ENCODE measurements at places on chromosomes 1 and 21. TPM values are rescaled to one million over a fixed set of nuclear protein-coding genes. Genes with fewer than 3 reads are reported as not detected.

DNA sequence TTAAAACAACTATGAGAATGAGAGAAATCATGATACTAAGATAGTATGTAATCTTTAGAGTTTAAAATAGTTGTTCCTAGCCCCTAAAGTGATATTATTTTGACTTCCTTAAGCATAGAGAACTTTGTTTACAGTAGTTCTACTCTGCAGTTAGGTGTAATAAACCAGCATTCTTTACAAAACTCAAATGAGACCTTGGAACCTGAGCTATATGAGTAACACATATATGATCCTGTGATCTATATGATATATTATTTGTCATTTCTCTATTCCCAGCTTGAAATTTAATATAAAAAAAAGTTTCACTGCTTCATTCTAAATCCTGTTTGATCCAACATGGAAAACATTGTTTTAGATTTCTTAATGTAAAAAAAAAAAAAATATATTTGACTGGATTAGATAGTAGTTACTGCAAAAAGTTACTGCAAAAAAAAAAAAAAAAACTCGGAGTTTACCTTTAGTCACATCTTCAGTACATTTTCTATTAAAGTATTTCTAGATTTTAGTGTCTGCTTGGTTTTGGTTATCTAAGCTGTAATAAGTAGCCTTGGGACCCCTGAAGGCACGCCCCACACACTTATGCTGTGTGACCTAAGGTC is 463.8 kb downstream of the USP25 start:
- no peak for DNase-seq
- H3K4me3 ChIP-seq: peak overlapping the region; percentile 46
- H3K27me3 ChIP-seq: no peaks in the 10 kb centered on the region
- no peaks in the 10 kb centered on the region for H3K4me1 ChIP-seq

DNA sequence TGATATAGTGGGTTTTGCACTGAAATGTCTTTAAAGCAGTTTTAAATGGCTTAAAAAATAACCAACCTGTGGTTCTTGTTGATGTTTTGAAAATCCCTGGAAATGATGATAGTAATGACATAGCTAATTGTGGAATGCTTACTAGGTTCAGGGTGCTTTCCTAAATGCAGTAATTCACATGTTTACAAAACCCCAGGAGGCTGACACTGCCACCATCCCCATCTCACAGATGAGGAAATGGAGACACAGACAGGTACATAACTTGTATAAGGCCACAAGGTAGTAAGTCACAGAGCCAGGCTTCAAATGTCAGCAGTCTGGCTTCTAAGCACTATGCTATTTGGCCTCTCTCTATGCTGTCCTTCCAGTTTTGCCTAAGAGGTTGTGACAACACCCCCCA is 40.6 kb downstream of the C8B start:
- H3K4me1 ChIP-seq: no peaks in the 10 kb centered on the region
- no peak overlapping the region for H3K27ac ChIP-seq
- H3K36me3 ChIP-seq: no peaks in the 10 kb centered on the region

GRCh38 chr1:208211921-208212843 is 32.0 kb downstream of the PLXNA2 start:
- no peak overlapping the region for H3K27ac ChIP-seq
- H3K27me3 ChIP-seq: no peaks in the 10 kb centered on the region
- no peaks in the 10 kb centered on the region for H3K4me1 ChIP-seq
- H3K36me3 ChIP-seq: no peaks in the 10 kb centered on the region
- H3K4me3 ChIP-seq: no peak overlapping the region

- no peak overlapping the region for H3K4me3 ChIP-seq
- H3K27ac ChIP-seq: no peak overlapping the region
- DNase-seq: no peak
- no peaks in the 10 kb centered on the region for H3K4me1 ChIP-seq
Measured at GRCh38 chr1:238953448-238954010, 432.8 kb upstream of the CHRM3 start.

ARHGEF19 gene
- total RNA-seq: 12.9 TPM

GRCh38 chr1:176643536-176643935 is 180.6 kb downstream of the PAPPA2 start:
- H3K4me3 ChIP-seq: no peak overlapping the region
- no peaks in the 10 kb centered on the region for H3K4me1 ChIP-seq
- H3K27me3 ChIP-seq: no peaks in the 10 kb centered on the region
- no peak for DNase-seq
- H3K27ac ChIP-seq: no peak overlapping the region

PDZK1IP1 gene
- total RNA-seq: 2.2 TPM

GRCh38 chr1:117059334-117059677 is 820 bp upstream of the TTF2 start:
- no peaks in the 10 kb centered on the region for H3K36me3 ChIP-seq
- no peaks in the 10 kb centered on the region for H3K27me3 ChIP-seq
- H3K4me3 ChIP-seq: peak overlapping the region; percentile 68
- DNase-seq: peak; percentile 68
- no peaks in the 10 kb centered on the region for H3K4me1 ChIP-seq
- H3K27ac ChIP-seq: peak overlapping the region; percentile 79

DNA sequence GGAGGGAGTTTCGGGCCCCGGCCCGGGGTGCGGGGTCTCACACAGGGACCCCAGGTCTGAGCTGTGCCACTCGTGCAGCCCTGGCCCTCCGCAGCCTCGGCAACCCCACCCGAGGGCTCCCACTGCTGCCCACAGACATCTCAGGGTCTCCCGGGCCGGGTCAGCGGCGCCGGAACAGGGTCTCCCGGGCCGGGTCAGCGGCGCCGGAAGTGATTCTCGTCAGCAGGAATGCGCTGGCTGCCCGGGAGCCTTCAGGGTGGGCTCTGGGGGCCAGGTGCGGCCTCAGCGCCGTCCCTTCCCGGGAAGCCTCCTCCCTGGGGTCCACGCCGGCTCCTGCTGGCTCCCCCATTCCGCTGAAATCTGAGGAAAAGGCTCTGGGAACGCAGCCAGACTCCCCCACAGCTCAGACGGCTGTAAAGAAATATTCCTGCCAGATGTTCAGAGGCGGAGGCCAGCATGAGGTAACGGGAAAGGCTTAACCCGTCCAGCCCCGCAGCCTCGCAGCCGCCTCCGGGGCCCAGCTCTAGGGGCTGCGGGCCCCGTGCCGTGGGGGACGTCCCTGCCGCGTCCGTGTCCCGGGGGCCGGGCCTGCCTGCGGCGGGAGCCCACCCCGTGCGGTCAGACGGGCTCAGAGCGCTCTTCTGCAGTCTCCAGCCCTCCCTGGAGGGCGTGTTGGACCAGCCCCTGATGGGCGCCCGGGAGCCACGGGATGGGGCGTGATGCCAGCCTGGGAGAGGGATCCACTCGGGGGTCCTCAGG is 8.7 kb upstream of the COL6A1 start:
- peak overlapping the region; percentile 60 for H3K4me3 ChIP-seq
- H3K4me1 ChIP-seq: peaks cover 23% of the 10 kb centered on the region
- peak; percentile 40 for DNase-seq
- H3K27me3 ChIP-seq: no peaks in the 10 kb centered on the region

DNA sequence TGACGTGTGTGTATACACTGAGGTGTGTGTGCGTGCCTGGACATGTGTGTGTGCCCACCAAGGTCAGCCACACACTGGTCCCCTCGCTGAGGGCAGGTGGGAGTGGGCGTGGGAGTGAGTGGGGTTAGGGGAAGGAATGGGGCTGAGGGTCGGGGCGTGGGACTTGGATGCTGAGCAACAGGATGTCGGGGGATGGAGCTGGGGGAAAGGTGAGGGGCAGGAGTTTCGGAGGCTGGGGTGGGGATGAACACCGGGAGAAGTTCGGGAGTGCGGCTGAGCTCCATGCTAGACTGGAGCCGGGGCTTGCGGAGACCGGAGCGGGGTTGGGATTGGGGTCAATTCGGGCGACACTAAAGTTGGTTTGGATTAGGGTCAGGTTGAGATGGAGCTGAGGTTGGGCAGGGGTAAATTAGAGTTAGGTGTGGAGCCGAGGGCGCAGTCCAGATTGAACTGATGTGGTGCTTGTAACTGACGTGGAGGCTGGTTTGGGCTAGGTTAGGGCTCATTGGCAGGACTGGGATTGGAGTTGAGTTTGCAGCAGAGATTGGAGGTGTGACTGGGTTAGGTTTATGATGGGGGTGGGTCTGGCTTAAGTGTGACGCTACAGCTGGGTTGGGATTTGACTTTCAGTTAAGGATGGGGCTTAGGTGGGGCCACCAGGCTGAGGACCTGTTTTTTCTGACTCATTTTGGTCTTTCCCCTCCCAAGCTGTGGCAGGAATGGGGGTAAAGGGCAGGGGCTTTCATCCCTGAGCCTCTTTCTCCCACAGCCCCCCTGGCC is 3.3 kb upstream of the GUCA2A start:
- no peaks in the 10 kb centered on the region for H3K27me3 ChIP-seq
- no peak overlapping the region for H3K4me3 ChIP-seq
- no peaks in the 10 kb centered on the region for H3K36me3 ChIP-seq
- peaks cover 3% of the 10 kb centered on the region for H3K4me1 ChIP-seq
- no peak for DNase-seq

MYOM3 gene
- 0.59 TPM for total RNA-seq

GRCh38 chr1:31413405-31414001 is 490 bp downstream of the SERINC2 start:
- H3K27me3 ChIP-seq: no peaks in the 10 kb centered on the region
- no peaks in the 10 kb centered on the region for H3K36me3 ChIP-seq
- no peaks in the 10 kb centered on the region for H3K4me1 ChIP-seq
- peak overlapping the region; percentile 91 for H3K27ac ChIP-seq

DNA sequence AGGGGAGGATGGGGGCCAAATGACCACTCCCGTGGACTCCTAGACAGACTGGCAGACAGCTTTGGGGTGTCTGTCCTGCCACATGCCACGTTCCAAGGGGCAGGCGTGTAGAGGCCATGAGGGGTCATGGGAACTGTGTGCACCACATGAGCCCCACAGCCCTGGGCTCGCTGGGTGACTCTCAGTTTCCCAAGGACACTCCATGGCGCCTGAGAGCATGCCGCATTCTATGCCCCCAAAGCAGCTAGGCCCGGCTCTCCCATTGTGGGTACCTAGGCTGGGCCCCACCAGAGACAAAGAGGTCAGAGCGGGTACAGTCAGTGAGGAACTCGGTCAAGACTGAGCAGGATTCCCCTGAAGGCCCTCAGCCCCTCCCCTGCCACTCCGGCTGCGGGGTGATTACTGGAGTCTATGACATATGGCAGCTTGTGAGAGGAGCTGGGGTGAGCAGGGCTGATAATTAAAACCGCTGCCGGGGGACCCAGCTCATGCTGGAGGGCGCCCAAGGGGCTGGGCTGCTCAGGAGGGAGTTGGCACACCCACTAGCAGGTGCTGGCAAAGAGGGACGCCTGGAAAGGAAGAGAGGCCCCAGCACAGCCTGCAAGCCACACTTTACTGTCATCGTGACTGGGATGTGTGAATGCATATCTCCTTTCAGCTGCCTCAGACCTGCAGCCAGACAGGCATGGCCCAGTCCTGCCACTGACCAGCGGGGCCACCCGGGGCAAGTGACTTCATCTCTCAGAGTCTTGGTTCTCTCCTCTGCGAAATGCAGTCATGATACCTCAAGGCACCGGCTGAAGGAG is 8.4 kb downstream of the LRP8 start:
- no peak overlapping the region for H3K27ac ChIP-seq
- no peaks in the 10 kb centered on the region for H3K4me1 ChIP-seq
- no peak for DNase-seq
- no peaks in the 10 kb centered on the region for H3K36me3 ChIP-seq
- H3K27me3 ChIP-seq: no peaks in the 10 kb centered on the region

CDC42BPA gene
- 46.7 TPM for total RNA-seq

KRTAP19-1 gene
- not detected for total RNA-seq
